ENCODE measurements at places on chromosomes 6 and 20. TPM values are rescaled to one million over a fixed set of nuclear protein-coding genes. Genes with fewer than 3 reads are reported as not detected.

The BEND6 gene
- total RNA-seq, result 0.66 TPM

The THBD gene
- 28.0 TPM for total RNA-seq

The LPA gene
- not detected for total RNA-seq

The MAN1A1 gene
- 12.9 TPM for total RNA-seq

The RAD21L1 gene
- total RNA-seq, result not detected

The SLC35F1 gene
- total RNA-seq, result not detected

The ADTRP gene
- total RNA-seq, result 3.3 TPM

The PPP1R14C gene
- total RNA-seq, result not detected

The NOX3 gene
- not detected for total RNA-seq

The NTSR1 gene
- 0.30 TPM for total RNA-seq

The LCA5 gene
- 4.2 TPM for total RNA-seq

DNA sequence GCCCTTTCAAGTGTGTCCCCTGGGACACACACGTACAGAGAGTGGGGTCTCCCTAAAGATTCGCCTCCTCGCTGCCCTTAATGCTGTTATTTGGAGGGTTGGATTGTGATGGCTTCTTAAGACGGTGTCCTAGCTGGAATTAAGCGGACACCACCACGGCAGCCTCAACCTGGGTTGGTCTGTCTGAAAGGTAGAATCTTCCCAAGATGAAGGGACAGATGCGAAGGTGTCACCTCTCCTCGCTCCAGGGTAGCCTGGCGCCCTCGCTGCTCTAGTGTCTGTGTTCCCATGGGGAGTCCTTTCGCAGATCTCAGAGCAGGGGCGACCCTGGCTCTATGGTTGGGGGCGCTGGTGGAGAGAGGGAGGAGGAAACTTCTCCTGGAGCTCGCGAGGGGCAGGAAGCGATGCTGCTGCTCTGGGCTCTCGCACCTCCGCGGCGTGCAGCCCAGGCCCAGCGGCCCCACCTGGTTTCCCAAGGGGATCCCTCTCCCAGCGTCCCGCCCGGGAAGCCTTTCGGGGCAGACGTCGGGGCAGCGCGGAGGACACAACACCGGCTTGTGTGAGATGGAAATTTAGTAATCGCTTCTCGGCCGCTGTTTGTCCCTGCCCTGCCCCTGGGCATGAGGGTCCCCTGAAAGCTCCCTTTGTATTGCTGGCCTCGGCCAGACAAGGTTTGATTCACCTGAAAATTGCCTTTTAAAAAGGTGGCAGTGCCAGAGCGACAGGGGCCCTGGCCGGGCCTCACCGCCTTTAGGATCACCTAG, 1.7 kb downstream of the RSPO3 start:
- no peak for DNase-seq

DNA sequence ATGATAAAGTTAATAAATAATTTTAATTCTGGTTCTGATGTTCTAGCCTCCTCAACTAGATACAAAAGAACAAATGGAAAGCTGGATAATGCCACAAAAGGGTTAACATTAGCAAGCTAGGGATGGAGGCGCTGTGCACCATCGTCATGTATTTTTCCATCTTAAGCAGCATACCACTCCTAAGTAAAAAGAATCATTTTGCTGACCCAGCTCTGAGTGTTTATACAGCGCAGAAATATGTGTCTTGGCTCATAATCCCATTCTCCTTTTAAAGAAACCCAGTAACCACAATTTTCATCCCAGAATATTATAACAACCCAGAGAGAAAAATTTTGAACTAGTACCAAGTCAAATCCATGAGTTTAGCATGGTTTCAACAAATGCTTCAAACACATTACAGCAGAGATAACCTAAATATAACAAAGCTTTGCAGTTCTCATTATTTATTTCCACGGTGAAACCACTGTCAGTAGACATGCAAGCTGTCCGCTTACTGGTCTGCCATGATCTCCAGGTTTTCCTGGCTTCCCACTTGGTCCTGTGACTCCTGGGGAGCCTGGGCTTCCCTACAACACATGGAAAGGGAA, 111.1 kb downstream of the COL12A1 start:
- no peak for DNase-seq

DNA sequence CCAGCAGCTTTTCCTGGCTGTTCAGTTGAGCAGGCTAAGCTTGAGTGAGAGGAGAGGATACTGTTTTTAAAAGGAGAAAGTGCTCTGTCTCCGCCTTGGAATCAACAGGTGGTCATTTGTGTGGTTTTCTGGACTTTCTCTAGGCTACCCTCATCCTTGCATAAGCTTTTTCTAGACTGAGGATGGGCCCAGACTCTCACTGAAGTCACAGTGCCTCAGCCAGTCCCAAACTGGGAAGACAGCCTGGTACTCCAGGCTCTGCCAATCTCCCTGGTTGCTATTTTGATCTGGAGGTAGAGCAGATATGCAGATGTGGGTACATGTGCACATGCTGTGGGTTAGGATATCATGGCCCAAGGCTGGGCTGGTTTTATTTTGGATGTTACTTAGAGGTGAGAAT, 7.0 kb downstream of the SCUBE3 start:
- DNase-seq, result no peak

DNA sequence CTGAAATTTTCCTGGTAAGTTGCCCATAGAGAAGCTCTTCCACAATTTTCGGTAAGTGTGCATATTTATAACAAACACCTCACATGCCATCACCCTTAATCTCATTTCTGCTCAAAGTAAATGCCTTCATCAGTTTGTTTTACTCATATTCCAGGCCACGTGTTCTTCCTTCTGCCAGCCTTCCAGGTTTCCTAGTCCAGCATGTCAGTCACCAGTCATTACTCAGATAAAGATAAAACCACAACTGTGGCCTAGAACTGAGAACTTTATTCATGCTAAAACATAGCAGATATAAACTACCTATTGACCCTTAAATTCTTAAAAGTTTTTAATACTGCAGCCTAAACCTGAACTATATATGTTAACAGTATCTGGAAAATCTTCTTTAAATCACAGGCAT, 149.5 kb upstream of the SLC22A16 start:
- DNase-seq, result no peak

- DNase-seq, result no peak
Measured at GRCh38 chr6:24489470-24489869, at the start of gene GPLD1. Gene GPLD1, minus strand, starts transcription at chr6:24489578. Its CDS starts 67 bp downstream, at chr6:24489511.

GRCh38 chr6:118186672-118187567, 279.9 kb downstream of the SLC35F1 start:
- DNase-seq, result no peak

GRCh38 chr20:11791835-11792567, 125.7 kb upstream of the BTBD3 start:
- no peak for DNase-seq

- peak; percentile 94 for DNase-seq
Measured at GRCh38 chr6:27890445-27891319, 21.5 kb downstream of the OR2B2 start.

DNA sequence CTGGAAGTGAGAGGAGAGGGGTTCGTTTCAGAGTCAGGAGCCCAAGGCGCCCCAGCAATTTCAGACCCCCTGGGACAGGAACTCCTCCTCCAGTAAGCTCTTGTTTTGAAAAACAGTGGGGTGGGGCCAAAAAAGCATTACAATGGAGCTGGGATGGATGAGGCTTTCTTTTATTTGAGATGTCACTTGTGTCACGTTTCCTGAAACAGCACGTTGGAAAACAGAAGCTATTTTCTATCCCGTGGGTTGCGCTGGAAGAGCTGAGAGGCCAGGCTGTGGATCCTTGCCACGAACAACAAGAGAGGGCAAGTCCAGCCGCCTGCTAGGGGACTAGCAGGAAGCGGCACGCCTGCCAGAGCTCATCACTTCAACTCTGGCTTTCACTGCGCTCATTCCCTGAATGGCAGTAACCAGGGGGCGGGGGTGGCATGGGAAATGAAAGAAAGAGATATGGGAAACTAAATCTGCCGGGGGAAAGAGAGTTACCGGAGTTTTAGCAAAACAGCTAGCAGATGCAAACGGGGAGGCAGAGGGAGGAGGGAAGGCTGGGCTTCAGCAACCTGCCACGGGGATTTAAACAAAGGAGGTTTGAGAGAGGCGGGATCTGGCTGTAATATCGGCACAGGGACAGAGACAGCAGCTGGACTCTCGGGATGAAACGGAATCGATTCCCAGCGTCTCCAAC, 34.6 kb downstream of the GCNT2 start:
- peak; percentile 82 for DNase-seq

- no peak for DNase-seq
Measured at GRCh38 chr6:88612631-88613030, 350.8 kb downstream of the RNGTT start.

- no peak for DNase-seq
Measured at GRCh38 chr6:118917546-118918328, 17.2 kb downstream of the MCM9 start.

DNA sequence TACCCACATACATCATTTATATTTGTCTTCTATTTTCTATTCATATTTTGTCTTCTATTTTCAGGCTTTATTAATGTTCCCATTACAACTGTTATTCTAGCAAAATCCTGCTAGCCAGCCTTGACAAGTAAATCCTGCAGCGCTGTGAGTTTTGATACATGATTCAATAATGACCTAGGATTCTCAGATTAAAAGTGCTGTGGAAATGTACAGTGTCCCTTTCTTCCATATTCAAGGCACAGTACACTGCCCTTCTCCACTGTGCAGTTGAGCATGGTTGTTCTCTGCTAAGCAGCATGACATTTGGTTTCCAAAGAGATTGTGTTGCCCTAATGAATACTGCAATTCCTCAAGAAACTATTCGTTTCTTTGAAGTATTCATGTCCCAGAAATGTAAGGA, 5.8 kb upstream of the HEY2 start:
- no peak for DNase-seq

GRCh38 chr6:55047451-55048044, 126.8 kb upstream of the HCRTR2 start:
- DNase-seq, result no peak

DNA sequence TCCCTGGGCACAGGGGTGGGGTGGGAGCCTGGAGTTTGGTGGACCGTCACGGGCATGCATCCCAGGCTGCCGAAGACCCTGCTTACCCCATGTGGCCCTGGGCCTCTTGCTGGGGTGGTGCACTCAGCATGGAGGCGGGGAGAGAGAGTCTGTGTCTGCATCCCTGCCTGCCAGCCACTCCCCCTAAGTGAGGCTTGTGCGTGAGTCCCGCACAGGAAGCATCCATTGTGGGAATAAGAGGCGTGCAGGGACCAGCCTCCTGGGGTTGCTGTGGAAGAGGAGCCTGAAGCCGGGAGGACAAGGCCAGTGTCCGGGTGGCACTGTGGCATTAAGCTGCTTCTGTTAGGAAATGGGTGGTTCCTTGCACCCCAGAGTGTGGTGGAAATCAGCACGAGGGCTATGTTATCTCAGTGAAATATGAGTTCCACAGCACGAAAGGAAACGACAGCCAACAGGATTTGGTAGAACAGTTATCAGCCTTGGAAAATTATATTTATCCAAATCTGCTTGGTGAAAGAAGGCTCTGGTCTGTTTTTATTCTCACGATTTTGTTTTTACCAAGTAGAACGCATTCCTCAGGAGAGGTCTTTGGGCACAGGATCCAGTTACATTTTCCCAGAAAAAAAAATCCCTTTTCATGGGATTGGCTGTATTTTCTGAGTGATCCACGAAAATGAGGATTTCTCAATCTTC, 35.7 kb downstream of the CDH4 start:
- DNase-seq, result no peak

DNA sequence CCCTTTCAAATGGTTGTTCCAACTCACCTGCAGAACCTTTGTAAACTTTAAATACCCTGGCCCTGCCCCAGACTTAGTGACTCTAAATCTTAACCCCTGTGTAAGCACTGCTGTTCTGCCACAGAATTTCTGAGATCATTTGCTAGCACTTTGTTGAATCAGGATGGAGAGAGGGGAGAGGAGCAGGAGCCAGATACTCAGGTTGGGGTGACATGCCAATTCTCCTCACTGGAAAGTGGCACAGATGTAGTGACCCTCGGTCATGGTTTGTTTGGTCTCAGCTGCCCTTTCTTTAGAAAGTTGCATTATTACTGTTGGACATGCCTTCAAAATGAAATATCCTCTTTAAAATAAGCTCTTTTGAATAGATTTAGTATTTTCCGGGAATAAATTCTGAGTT, 168.0 kb downstream of the ZFAND3 start:
- DNase-seq, result no peak

DNA sequence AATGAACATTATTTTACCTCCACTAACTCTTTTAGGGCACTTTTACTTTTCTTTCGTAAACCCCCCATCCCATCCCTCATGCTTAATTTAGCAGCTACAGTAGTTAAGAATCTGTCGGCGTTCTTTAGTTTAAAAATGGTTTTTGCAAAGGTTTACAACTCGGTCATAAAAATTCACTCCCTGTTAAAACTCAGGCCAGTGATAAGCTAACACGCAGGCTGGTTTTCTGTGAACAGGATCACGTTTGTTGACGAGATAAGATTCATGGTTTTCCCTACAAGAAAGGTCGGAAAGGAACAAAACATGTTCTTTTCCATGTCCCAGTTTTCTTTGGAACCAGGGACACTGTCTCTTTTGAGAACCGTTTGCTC, 101.1 kb downstream of the TOX2 start:
- DNase-seq, result peak; percentile 53

DNA sequence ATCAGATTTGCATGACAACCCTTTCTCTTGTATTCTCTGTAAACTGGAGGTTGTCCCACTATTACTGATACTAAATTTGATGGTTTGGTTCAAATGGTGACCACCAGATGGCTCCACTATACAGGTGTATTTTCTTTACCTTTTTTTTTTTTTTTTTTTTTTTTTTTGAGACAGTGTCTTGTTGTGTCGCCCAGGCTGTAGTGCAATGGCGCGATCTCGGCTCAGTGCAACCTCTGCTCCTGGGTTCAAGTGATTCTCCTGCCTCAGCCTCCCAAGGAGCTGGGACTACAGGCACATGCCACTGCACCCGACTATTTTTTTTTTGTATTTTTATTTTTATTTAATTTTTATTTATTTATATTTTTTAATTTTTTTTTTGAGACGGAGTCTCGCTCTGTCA, 6.6 kb upstream of the WTAP start:
- DNase-seq, result peak; percentile 39

DNA sequence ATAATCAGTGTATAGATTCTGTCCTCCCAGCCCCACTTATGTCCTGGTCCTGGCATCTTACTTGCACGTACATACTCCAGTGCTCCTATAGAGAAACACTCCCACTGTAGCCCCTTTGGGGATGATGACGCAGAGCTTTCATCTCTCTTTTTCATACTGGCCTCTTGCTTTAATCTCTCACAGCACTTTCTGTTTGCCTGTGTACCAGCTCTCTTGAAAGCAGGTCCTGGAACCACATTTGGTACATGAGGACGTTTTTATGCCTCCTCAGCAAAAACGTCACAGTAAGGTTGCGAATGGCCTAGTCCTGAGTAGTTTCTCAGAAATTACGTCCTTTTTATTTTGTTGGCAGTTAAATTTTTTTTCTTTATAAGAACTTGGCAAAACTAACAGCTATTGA, 10.8 kb downstream of the L3MBTL3 start:
- no peak for DNase-seq

GRCh38 chr6:124536842-124537191, 425.4 kb upstream of the RNF217 start:
- DNase-seq, result no peak

DNA sequence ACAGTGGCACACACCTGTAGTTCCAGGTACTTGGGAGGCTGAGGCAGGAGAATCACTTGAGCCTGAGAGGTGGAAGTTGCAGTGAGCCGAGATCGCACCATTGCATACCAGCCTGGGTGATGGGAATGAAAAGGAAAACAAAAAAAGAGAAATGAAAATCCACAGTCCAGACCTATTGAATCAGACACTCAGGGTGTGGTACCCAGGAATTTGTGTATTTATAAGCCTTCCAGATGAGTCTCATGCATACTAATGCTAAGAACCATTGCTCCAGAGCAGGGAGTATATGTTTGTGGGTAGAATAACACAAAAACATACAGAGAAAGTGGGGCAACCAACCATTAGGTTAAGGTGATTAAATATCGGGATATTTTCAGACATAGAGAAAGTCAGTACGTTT, 36.1 kb upstream of the PLCB4 start:
- no peak for DNase-seq

All from endothelial cell of umbilical vein (primary cell).